Stimulated activated CD8-positive, alpha-beta memory T cell treated with anti-CD3 and anti-CD28 coated beads, Interleukin-4, amount 100 ng/mL, for 48 hours (primary cell): ENCODE measurements at places on chromosomes 4 and X.

- peak; percentile 23 for DNase-seq
Measured at GRCh38 chrX:110087485-110088356, 84.8 kb downstream of the TMEM164 start.

DNA sequence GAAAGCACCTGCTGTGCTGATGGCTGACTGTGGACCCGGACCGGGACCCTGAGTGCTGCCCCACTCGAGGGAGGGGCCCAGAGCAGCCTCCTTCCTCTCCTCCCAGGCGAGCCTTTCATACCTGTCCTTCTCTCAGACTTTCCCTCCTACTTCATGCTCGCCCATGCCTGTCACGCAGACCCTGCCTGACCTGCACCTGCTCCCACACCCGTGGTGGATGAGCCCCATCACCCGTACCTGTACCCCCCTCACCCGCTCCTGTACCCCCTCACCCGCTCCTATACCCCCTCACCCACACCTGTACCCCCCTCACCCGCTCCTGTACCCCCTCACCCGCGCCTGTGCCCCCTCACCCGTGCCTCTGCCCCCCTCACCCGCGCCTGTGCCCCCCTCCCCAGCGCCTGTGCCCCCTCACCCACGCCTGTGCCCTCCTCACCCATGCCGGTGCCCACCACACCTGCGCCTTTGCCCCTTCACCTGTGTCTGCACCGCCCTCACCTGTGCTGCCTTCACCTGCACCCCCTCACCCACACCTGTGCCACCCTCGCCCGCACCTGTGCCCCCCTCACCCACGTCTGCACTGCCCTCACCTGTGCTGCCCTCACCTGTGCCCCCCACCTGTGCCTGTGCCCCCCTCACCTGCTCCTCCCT lies 5.8 kb downstream of the MAEA start:
- no peak for DNase-seq

GRCh38 chr4:98262431-98262830 lies 1.2 kb downstream of the RAP1GDS1 start:
- no peak for DNase-seq

DNA sequence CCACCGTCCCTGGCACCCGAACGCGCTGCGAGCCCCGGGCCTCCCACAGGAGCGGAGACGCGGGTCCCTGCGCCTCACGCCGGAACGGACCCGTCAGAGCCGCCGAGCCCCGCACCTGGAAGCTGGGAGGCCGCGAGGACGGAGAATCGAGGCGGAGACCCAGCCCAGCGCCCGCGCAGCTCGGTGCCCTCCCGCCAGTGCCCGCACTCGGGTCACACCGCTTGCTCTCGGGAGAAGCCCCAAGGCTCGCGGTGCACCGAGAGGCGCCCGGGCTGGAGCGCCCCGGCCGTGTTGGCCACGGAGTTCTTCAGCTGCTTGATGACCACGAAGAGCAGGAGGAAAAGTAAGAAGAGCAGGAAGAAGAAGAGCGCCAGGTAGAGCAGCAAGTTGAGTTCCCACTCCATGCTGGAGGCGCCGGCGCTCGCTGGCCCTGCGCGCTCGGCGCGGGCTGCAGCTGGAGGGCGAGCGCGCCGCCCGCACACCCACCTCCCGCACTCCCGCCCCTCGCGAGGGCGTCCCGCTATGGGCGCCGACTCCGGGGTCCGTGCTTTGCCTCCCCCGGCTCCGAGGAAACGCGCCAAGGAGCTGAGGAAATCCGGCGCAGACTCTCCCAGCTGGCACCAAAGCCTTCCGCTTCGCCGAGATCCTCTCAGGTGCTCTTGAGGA lies at the start of gene SMIM43:
SMIM43 (minus strand) TSS at position 463 of the 666 bp plus-strand sequence; CDS start at position 404, 59 bp downstream.
- DNase-seq: no peak

- DNase-seq: no peak
Measured at GRCh38 chrX:18890724-18891547, 93.0 kb downstream of the PHKA2 start.

- no peak for DNase-seq
Measured at GRCh38 chrX:132948648-132949260, 9.7 kb downstream of the HS6ST2 start.
